Inflammatory macrophage treated with lipopolysaccharide for 1 hour (primary cell): ENCODE measurements at places on chromosomes 16 and 17.

DNA sequence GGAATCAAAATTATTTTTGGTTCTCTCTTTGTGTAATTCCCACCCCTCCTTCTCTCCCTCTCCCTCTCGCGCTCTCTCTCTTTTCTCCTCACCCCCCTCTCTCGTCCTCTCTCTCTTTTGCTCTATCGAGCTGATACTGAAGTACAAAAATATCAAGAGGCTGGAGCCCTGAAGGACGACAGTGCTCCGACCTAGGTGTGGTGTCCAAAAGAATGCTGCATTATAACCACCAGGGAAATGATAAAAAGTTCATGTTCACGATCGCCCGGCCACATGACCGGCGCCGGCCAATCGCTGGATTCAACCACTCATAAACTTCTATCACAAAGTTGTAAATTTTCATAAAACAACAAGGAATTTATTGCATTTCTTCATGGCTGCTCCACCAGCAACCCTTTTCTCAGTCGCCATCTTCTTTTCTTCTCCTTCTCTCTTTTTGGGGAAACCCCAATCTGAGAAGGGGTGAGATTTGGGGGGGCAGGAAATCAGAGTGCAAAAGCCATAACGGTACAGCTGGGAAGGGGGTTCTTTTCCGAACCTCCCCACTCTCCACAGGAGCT is at the start of gene HOXB6:
HOXB6 (minus strand) TSS at position 217 of the 560 bp plus-strand sequence. CDS start 6,836 bp downstream, outside the sequence.
- DNase-seq, result no peak

- no peak for DNase-seq
These were observed 220.4 kb upstream of the FOXF1 start for GRCh38 chr16:86289907-86290306.

GRCh38 chr17:82662711-82663261 is 14.5 kb upstream of the WDR45B start:
- no peak for DNase-seq

DNA sequence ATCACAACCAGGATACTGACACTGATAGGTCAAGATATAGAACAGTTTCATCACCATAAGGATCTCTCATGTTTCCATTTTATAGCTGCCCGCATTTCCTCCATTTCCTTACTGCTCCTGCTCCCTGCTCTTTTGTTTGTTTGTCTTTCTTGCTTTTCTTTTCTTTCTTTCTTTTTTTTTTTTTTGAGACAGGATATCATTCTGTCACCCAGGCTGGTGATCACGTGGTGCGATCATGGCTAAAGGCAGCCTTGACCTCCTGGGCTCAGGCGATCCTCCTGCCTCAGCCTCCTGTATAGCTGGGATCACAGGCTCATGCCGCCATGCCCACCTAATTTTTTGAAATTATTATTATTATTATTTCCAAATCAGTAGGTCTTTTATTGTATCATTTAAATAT is 31.7 kb downstream of the PRAC1 start:
- no peak for DNase-seq
